GM04504 (cell line): ENCODE measurements at places on chromosomes 5 and 9.

GRCh38 chr9:107378006-107378405 is 94.9 kb downstream of the RAD23B start:
- DNase-seq, result no peak

DNA sequence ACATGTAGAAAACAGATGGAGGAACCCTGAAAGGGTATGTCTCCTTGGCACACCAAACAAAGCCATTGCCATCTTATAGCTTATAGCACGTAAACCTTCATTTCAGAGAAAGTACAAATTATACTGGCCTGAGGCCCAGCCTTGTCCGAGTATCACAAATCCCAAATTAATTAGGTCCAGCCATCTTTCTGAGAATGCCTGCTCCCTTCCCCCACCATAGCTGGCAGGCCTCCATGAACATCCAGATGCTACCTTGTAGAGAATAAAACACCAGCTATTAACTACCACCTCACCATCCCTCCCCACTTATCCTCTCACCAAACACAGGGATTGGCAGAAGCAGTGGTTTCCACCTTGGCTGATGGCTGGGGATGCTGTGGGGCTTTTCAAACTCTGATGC is 224.0 kb downstream of the SPOCK1 start:
- no peak for DNase-seq

DNA sequence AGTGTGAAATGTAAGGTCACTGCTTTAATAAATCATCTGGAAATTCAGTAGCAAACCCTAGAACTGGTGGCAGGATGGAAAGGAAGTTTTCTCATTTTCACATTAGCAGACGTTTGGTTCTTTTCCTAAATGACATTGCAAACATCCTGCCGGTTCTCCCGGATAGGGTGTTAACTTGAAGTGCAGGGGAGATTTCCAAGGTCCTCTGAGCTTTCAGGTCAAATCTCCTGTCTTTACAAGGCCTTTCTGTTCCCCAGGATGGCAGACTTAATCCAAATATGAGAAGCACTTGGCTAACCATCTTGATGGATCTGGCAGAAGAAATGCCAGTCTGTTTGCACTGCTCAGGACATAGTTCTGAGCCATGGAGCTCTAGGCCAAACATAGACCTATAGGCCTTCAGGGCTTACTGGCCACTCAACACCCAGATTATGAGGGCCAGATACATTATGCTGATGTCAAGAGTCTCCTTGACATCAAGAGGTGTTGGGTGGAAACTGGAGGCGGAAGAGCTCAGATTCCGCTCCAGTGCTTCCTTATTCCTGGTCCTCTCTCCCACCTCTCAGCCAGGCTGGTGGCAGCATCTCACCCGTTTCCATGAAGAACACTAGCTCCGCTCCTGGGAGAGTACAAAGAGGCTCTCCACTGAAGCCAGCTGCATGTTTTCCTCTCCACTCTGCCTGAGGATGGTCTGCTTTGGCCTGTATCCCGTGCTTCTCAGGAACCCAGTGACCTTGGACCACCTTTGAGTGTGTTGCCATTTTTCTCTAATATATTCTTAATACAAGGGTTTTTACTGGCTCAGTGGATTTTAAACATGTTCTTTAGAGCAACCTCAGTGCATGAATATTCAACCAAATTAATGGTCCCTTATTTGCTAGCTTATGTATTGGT is 61.0 kb downstream of the RALGPS1 start:
- no peak for DNase-seq

- no peak for DNase-seq
These were observed 19.6 kb downstream of the IRX1 start for GRCh38 chr5:3615217-3615616.

DNA sequence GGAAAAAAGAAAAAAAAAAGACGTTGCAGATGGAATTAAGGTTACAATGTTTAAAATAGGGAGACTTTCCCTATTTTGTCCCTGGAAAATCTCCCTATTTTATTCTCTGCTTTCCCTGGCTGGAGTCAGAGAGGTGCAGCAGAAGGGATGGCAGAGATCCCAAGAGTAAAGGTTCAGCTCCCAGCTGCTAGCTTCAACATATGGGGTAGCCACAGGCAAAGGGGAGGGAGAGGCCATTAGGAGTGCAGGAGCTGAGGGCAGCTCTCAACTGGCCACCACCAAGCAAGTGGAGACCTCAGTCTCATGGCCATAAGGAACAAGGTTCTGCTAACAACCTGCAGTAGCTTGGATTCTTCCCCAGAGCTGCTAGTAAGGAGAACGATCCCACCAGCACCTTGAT is 367.0 kb upstream of the DAP start:
- DNase-seq, result no peak

- DNase-seq, result peak; percentile 94
These were observed 291.2 kb downstream of the ADAMTS6 start for GRCh38 chr5:65190328-65191053.

DNA sequence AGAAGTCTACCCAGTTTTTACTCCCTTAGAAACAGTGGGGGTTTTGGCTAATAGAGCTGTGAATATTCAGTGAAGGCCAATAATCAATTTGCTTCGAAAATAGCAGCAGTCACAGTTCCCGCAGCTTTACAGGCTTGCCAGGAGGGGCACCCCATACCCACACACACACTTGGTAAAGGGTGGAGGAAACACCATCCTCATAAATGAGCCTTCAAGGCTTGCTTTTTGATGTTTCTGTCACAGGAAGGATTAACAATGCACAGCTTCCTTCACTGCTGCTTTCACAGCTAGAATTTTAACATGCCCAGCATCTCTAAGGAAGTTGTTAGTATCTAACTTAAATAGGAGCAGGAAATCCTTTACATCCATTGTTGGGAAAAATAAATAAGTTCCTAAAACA is 1247.5 kb upstream of the C9orf72 start:
- DNase-seq, result no peak

DNA sequence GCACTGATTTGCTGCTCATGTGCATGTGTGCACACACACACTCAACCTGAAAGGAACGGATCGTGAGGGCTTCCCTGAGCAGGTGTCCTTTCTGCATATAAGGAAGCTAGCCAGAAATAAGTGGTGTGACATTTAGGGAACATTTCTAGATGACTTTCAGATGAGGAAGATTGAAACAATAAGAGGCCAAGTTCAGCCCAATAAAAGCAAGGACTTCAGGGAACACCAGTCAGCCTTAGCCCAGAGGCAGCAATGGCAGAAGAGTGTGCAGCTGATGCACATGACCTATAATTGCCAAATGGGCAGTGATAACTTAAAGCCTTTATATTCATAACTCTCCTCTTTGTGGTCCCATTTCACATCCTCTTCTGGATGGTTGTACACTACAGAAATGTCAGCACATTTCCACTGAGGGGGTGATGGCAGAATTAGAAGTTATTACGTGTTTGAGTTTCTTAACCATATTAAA is 255.5 kb downstream of the TRIM32 start:
- DNase-seq, result no peak

GRCh38 chr5:68033961-68034571 is 181.5 kb upstream of the PIK3R1 start:
- DNase-seq, result no peak

GRCh38 chr5:112703866-112704820 is 33.5 kb upstream of the APC start:
- no peak for DNase-seq

DNA sequence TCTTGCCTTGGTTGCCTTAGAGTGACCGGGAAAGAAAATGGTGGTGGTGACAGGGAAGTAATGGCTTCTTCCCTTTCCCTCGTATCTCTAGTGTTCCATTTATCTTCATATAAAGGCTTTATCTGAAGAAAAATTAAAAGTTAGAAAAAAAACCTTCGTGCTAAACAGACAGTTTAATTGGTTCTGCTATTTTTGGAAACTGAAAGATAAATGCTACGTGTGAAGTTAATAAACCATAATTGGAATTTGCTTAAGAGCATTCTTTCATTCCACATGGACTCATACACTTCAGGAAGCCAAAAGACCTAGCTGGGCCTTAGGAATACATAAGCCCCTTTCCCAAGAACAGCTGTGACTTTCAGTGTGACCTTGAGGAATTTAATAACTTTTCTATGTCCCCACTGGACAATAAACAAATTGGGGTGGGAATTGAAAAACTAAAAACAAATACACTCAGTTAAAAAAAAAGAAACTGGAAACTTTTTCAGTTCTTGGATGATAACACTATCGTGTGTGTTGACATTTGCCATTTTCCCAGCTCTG is 818.8 kb upstream of the WWC1 start:
- no peak for DNase-seq

GRCh38 chr5:9617221-9617620 is 12.9 kb downstream of the TAS2R1 start:
- no peak for DNase-seq

GRCh38 chr5:164433106-164433870 is 927.9 kb downstream of the MAT2B start:
- DNase-seq, result no peak

DNA sequence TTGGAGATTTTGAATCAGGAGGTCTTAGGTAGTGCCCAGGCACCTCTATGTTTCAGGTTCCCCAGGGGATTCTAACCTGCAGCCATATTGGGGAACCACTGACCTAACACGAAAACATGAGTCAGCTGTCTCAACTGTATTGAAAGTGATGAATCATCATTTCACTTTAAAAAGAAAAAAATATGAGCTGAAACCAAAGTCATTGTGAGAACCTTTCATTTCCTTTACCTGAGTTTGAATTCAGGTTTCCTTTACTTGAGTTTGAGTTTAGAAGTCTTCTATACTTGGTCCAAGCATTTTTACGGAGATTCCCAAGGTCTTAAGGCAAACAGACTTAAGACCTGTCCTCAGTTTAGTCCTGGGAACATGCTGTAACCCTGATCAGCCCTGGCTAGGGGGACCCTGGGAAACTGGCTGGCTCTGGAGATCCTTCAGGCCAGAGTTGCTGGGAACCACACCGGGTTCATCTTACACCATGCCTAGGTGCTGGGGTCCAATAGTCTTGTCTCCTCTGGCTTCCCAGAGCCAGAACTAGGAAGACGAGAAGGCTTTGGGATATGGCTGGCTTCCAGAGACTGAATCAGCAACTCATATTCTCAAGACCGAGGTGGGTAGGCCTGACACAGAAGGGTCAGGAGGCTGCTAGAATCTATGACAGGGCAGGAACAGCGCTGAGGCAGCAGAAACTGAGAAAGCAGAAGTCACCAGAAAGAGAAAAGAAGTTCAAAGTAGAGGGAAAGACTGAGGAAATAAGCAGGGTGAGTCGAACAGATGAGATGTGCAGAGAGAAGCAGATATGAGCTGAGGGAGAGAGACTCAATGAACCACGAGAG is 16.4 kb upstream of the PDCD1LG2 start:
- peak; percentile 63 for DNase-seq

DNA sequence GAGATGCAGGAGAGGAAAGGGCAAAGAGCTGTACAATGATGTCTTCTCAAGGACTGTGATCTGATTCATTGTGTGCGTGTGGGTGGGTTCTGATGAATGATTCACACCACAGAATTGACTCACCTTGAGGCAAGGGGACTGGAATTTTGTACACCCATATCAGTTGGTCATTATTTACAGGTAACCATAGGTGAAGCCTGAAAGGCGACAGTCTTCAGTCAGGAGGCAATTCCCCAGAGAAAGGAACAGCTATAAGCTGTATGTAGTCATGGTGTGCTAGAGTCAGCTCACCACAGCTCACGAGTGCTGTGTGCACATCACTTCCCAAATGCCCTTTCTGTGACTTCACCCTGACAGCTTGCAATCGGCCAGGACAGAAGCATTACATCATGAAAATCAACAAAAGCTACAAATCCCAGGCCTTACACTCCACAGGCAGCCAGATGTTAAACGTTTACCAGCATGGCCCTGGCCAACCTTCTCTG is 87.6 kb upstream of the RPS23 start:
- peak; percentile 38 for DNase-seq

DNA sequence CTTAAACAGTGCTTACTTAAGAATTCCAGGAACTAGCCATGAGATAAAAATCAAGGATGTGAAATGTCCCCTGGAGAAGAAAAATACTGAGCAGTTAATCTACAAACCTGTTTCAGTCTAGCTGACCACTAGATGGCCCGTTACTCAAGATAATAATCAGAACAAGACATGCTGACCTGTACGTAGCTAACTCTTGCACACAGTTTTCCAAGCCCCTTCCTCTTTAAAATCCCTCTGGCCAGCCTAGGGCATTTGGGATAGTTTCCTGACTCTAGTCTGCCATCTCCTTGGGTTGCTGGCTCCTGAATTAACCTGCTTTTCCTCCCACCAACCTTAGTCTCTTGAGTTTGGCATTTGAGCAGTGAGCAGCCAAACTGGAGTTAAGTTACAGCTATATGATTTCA is 59.2 kb upstream of the TRAF1 start:
- DNase-seq, result peak; percentile 24

- DNase-seq, result no peak
These were observed 22.5 kb downstream of the GLT6D1 start for GRCh38 chr9:135616619-135617537.
